ENCODE measurements at places on chromosomes 13 and 19.

DNA sequence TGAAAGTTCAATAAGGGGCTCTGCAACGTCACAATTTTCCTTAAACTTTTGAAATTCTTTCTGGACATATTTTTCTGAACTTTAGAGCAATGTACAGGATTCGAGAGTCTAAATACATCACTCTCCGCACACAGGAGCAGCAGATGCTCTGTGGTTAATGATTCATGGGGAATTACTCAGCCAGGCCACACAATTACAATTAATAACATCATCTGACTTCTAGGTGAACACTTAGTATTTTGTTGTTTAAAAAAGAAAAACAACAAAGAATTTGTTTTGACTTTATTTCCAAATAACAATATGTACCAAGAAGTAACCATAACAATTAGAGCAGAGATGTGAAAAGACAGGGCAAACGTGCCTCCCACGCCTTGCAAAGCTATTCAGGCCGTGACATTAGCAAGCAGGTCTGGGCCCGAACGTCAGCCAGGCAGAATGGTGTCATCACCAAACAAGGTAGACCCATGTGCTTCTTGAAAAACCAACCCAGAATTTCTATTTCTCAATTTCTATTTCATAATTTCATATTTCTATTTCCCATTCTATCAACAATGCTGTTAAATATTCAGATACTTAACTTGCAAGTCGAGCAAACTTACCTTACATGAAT, 236.3 kb downstream of the COL4A1 start:
- DNase-seq = no peak

DNA sequence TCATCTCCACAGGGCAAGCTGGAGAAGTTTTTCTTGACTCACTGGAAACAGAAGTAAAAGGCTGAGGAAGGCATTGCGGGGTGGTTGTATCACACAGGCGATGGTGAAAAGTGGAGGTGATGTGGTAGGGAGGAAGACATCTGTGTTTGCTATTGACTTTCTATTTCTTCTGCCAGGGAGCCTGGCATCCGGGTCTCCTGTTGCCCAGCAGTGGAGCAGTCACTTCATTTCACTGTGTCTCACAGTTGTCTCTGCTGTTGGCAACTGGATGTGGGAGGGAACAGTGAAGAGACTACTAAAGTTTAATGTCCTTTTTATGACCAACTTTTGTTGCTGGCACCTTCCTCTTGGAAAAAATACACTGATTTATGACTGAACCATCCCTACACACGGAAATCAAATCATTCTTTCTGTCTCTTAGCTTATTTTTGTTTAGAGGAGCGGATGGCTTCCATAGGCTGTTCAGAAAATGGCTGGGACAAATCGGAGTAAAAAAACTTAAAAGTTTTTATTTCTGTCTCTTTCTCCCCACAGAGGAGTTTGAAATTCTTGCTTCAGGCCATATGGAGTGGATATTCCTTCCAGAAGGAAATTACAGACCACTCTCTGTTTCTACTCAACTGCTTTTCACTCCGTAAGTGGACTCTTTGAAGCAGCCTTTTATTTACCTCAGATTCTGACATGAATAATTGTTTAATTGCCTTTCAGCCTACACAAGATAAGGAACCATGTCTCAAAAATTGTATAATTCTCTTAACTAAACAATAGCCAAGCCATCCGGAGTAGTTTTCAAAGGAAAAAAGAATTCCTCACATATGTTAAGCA, 23.8 kb upstream of the MEDAG start:
- no peak for DNase-seq

- no peak for DNase-seq
These were observed 632.4 kb downstream of the SLITRK5 start for GRCh38 chr13:88303605-88304004.

DNA sequence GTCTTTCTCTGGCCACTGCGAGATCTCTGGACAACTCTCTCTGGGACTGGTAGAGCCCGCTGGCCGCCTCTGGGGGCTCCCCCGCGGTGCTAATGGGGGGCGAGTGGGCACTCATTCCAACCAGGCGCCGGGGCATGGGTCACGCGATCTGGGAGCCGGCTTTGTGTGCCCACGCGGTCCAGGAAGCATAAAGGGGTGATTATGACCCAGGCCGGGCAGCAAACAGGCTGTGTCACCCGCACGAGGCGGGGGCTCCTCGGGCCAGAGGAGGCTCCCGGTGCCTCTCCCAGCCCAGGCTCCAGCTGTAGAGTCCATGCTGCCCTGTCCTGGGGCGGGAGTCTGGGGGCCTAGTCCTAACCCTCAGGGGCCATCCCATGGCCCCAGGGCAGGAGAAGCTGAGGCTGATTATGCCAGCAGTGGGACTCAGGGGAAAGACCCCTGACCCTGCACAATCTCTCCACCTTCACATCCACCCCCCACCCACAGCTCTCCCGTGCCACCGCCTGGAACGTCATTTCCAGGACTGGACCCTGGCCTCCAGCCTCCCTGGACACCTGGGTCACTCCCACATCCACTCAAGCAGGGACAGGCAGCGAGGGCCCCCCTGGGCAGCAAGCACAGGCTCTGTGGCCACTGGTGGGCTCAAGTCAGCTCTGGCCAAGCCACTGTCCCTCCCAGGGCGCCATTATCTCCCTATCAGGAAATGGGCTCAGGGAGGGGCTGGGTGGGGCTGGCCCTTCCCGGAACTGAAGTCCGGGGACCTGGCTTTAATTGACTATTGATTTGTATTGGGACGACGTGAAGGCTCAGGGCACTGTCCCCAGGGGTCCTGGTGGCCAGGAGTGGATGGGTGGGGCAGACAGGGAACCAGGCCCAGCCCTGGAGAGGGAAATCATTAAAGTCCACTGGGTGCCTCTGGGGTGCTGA, 50.0 kb downstream of the PTPRS start:
- no peak for DNase-seq

GRCh38 chr19:5894704-5895349, 8.8 kb downstream of the NDUFA11 start:
- DNase-seq = no peak

DNA sequence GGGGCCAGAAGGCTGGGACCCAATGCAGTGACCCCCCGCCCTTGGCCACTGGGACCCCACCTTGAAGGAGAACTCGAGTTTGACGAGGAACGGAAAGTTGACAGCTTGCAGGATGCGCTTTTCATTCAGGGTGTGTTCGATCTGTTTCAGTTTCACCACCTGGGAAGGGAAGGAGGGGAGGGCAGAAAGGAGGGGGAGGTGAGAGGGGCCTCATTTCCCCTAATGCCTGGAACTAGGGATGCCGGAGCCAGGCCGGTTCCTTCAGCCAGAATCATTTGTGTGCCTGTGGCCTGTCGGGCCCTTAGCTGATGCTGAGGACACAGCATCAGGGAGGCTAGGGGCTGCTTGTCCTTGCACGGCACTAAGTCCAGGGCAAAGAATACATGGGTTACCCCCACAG, 12.2 kb upstream of the SAMD1 start:
- no peak for DNase-seq

GRCh38 chr13:72696579-72696978, 30.9 kb downstream of the MZT1 start:
- no peak for DNase-seq

DNA sequence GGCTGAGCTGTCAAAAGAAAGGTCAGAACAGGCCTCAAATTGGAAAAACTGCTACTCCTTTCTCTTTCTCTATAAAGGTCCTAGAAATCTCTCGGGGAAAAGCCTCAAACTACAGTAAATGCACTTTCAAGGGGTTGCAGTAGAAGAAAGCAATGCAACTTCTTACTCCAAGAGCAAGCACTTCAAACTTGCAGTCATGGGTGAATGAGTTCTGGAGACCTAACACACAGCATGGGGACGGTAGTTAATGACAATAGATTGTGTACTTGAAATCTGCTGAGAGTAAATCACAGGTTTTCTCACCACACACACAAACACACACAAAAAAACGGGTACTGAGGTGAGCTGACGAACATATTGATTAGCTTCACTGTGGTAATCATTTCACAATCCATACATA, 11.8 kb downstream of the TUBGCP3 start:
- no peak for DNase-seq

GRCh38 chr13:24618011-24618955, 61.9 kb upstream of the ATP12A start:
- no peak for DNase-seq

DNA sequence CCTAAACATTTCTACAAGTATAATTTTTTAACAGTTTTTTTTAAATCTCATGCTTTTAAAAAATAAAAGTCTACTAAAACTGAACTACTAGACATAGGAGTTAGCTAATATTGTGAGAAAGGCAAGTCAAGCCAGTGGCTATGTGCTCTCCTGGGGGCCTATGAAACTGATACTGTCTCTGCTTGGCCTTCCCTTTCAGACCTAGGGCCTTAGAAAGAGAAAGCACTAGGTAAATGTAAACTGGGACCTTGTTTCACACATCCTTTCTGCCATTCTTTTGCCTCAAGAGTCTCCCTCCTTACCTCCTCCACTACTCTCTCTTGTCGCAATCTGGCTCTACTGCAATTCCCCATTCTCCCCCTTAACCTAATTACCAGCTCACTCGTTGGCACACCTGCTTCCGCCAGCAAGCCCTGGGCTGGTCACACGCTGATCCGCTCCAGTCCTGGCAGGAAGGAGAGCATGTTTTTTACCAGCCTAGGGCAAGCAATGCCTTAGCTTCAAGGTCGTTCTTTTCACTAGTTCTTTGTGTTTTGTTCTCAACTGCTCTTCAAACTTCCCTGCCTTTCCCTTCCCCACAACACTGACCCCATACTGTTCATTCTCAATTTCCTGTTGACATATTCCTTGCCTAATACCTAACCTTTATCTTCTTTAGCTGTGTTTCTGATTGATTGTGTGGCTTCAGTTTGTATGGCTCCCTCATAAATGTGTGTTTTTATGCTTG, 23.1 kb downstream of the TBC1D4 start:
- no peak for DNase-seq

DNA sequence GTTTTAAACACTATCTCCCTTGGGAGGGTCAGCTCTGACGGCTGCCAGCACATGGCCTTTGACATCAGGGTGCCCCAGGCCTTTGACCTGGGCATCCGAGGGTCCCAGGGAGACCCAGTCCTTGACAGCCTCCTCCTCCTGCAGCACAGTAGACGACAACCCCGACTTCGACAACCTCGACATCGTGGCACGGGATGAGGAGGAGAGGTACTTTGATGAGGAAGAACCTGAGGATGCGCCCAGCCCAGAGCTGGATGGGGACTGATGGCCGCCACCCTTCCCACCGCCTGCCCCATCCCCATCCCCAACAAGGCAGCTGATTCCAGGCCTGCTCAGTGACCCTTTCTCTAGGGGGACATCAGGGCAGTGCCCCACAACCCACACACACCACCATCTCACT, 12.5 kb downstream of the CCDC97 start:
- no peak for DNase-seq

DNA sequence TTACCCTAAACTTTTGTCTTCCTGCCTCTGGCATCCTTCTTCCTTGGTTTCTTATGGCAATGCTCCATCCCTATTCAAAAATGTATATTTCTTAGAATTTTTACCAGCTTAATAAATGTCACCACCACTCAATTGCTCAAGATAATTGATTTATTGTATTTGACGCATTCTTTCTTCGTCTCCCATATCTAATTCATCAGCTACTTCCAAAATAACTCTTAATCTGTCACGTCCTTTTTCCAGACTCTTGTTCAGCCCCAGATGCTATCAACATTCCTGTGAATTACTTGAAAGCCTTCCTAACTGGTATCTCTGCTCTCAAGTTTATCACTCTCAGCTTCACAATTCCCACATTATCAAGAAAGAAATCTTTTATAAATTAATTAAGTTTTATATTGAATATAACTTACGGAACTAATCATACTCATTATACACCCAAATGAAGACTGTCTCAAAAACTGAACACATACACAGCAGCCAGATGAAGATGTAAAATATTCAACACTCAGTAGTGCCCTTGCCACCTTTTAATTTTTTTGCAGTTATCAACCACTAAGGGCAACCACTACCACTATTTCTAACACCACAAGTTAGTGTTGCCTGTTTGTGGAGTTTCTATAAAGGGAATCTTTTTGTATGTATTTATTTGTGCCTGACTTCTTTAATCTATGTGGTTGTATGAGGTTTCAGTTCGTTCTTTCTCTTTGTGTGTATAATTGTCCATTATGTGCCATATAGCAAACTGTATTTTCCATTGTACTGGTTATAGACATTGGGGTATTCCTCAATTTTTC, 2295.4 kb downstream of the PCDH9 start:
- DNase-seq = no peak

DNA sequence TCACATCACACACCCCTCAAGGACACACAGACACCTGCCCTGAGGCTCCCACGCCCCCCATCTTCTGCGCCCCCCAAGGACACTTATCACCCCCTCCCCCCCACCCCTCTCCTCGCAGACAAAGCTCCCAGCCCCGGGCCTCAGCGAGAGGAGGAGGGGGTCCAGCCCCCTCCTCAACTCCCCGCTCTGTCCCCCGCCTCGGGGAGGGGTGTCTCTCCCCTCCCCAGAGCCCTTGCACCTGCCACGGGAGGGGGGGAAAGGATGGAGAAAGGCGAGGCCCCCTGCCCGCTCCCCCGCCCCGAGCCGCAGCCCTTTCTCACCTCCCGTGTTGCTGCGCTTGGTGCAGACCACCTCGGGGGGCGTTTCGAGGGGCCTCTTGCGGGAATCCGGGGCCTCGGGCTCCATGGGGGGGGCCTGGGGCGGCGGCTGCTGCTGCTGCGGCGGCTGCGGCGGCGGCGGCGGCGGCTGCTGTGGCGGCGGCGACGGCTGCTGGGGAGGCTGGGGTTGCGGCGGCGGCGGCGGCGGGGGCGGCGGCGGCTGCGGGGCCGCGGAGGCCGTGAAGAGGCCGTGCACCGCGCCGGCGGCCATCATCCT, 621 bp downstream of the NOVA2 start:
- DNase-seq = no peak

GRCh38 chr13:24068472-24068871, 92.0 kb upstream of the SPATA13 start:
- no peak for DNase-seq

- DNase-seq = no peak
These were observed 3.9 kb downstream of the NR1H2 start for GRCh38 chr19:50380137-50380536.

DNA sequence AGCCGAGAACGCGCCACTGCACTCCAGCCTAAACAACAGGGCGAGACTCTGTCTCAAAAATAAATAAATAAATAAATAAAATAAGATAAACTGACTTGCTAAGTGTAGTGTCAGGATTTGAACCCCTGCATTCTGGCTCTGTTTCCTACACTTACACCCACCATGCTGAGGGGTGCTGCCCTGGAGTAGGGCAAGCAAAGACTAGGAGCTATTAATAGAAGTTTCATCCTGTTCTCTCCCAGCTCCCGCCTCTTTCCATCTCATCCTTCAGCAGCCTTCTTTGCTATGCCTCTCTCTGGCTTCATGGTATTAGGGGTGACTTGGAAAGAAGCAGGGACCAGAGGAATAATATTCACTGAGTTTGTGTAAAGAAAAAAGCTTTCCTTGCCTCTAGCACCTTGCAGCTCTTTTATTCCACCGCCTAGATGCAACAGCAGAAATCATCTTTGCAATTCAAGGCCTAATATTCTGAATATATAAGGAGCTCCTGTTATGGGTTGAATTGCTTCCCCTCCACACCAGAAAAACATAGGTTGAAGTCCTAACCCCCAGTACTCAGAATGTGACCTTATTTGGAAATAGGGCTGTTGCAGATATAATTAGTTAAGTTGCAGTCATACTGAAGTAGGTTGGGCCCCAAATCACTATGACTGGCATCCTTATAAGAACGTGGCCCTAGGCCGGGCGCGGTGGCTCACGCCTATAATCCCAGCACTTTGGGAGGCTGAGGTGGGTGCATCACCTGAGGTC, 8.7 kb upstream of the PLAUR start:
- no peak for DNase-seq

All from mesenteric fat pad (tissue), 1 donor.